B cell (primary cell): ENCODE measurements at places on chromosomes 2 and 18. TPM values are rescaled to one million over a fixed set of nuclear protein-coding genes. Genes with fewer than 3 reads are reported as not detected.

The NAT8 gene
- polyA plus RNA-seq = not detected in 2 replicates

The COL4A4 gene
- 3.5 and 6.2 TPM in 2 replicates for polyA plus RNA-seq

The RALB gene
- polyA plus RNA-seq = 19.3 and 31.0 TPM in 2 replicates

The KLHL29 gene
- 0.95 and 1.3 TPM in 2 replicates for polyA plus RNA-seq

The NGEF gene
- not detected in 2 replicates for polyA plus RNA-seq

The ALPP gene
- 0.25 TPM in 1 of 2 replicates, not detected in the other for polyA plus RNA-seq

The MAP3K19 gene
- polyA plus RNA-seq = 0.46 TPM in 1 of 2 replicates, not detected in the other

The MROH2A gene
- not detected in 2 replicates for polyA plus RNA-seq

The CPS1 gene
- 0.07 and 0.12 TPM in 2 replicates for polyA plus RNA-seq

The CPO gene
- polyA plus RNA-seq = 0.10 TPM in 1 of 2 replicates, not detected in the other

The MARS2 gene
- 3.1 and 5.1 TPM in 2 replicates for polyA plus RNA-seq

The CD8B2 gene
- polyA plus RNA-seq = 0.03 TPM in 1 of 2 replicates, not detected in the other

The ARHGEF4 gene
- polyA plus RNA-seq = not detected in 2 replicates

The COBLL1 gene
- 29.0 and 45.1 TPM in 2 replicates for polyA plus RNA-seq

The POTEC gene
- polyA plus RNA-seq = not detected in 2 replicates

The SULT1C2 gene
- polyA plus RNA-seq = not detected in 2 replicates

The SCYGR4 gene
- polyA plus RNA-seq = not detected in 2 replicates

The HTR2B gene
- polyA plus RNA-seq = not detected in 2 replicates

The DDX18 gene
- 20.3 and 33.9 TPM in 2 replicates for polyA plus RNA-seq

The LOXHD1 gene
- polyA plus RNA-seq = not detected in 2 replicates

The TOGARAM2 gene
- 0.33 and 0.61 TPM in 2 replicates for polyA plus RNA-seq
